Cardiac atrium fibroblast (primary cell): ENCODE measurements at places on chromosomes 3 and 15. TPM values are rescaled to one million over a fixed set of nuclear protein-coding genes. Genes with fewer than 3 reads are reported as not detected.

The CLCN2 gene
- 3.1 and 4.5 TPM in 2 replicates for total RNA-seq

The FOXB1 gene
- not detected in 2 replicates for total RNA-seq

The GHSR gene
- total RNA-seq, result not detected in 2 replicates

The ISL2 gene
- total RNA-seq, result 0.49 and 0.72 TPM in 2 replicates

The STX19 gene
- not detected in 2 replicates for total RNA-seq

The EFHB gene
- 0.54 TPM in 1 of 2 replicates, not detected in the other for total RNA-seq

The ZKSCAN7 gene
- total RNA-seq, result 5.8 and 7.0 TPM in 2 replicates

The SCAANT1 gene
- not detected in 2 replicates for total RNA-seq

The RPUSD3 gene
- total RNA-seq, result 35.7 and 36.8 TPM in 2 replicates

The GOLGA6L9 gene
- 0.16 and 1.3 TPM in 2 replicates for total RNA-seq

The QRICH1 gene
- 50.5 and 71.3 TPM in 2 replicates for total RNA-seq

The SELENOK gene
- 31.8 and 36.1 TPM in 2 replicates for total RNA-seq

The SMAD6 gene
- 48.9 and 59.3 TPM in 2 replicates for total RNA-seq

The MKRN2OS gene
- not detected in 2 replicates for total RNA-seq

The MORF4L1 gene
- 252 and 312 TPM in 2 replicates for total RNA-seq

The CX3CR1 gene
- not detected in 2 replicates for total RNA-seq

The LRRC31 gene
- not detected in 2 replicates for total RNA-seq

The NANOGP8 gene
- total RNA-seq, result not detected in 2 replicates

The ITPR1 gene
- 24.0 and 34.5 TPM in 2 replicates for total RNA-seq

The TRA2B gene
- 132 and 205 TPM in 2 replicates for total RNA-seq

The ATP8B4 gene
- 0.18 and 0.49 TPM in 2 replicates for total RNA-seq

The SLC12A8 gene
- total RNA-seq, result 3.4 and 4.0 TPM in 2 replicates

The GCNT3 gene
- not detected in 2 replicates for total RNA-seq

The ZBBX gene
- total RNA-seq, result not detected in 2 replicates

The GP9 gene
- total RNA-seq, result not detected in 2 replicates

The TNK2 gene
- total RNA-seq, result 10.1 and 10.2 TPM in 2 replicates

The FANCI gene
- total RNA-seq, result 4.7 and 5.2 TPM in 2 replicates

The MYZAP gene
- total RNA-seq, result 0.54 TPM in 1 of 2 replicates, not detected in the other

The TGM5 gene
- total RNA-seq, result not detected in 2 replicates

The LYZL4 gene
- not detected in 2 replicates for total RNA-seq

The SLC9C1 gene
- total RNA-seq, result 0.16 TPM in 1 of 2 replicates, not detected in the other

The HOMER2 gene
- total RNA-seq, result 0.36 and 0.49 TPM in 2 replicates

The TUSC7 gene
- not detected in 2 replicates for total RNA-seq

The SCN5A gene
- 0.16 and 0.18 TPM in 2 replicates for total RNA-seq

The CPNE4 gene
- not detected in 2 replicates for total RNA-seq

The CCDC50 gene
- 109 and 156 TPM in 2 replicates for total RNA-seq

The GOLGA8N gene
- 0.81 and 2.7 TPM in 2 replicates for total RNA-seq

The SPESP1 gene
- 5.6 and 14.3 TPM in 2 replicates for total RNA-seq

The P2RY1 gene
- total RNA-seq, result 3.6 TPM in 2 replicates

The NOX5 gene
- total RNA-seq, result 0.18 TPM in 1 of 2 replicates, not detected in the other

The PEAK1 gene
- total RNA-seq, result 35.4 and 59.9 TPM in 2 replicates

The EIF4E3 gene
- total RNA-seq, result 1.5 and 1.6 TPM in 2 replicates

The TRIM42 gene
- total RNA-seq, result not detected in 2 replicates

The GPR62 gene
- not detected in 2 replicates for total RNA-seq

The SNX1 gene
- total RNA-seq, result 33.5 and 40.4 TPM in 2 replicates

The GPR27 gene
- total RNA-seq, result not detected in 2 replicates

The CSNK1G1 gene
- 9.4 and 10.7 TPM in 2 replicates for total RNA-seq

The TMCO5A gene
- total RNA-seq, result not detected in 2 replicates
